ENCODE measurements at places on chromosomes 7 and 10.
A peak's percentile ranks its signal among the peaks of the same experiment; 100 is the strongest.

DNA sequence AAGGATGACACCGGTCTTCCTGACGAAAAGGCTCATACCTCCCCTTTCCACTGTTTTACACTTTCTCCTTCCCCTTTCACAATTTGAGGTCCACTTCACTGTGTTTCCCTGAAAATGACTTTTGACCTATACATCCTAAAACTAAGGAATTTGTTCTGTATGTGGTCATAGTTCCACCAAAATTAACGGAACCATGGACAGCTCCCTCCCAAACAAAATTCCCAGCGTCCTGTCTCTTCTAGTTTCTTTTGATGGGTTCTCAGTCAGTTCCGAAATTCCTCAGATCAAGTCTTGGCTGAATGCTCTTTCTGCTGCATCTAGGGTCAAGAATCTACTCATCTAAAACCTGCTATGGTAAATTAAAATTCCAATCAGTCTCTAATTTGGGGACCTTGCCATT lies 1191.9 kb downstream of the CNTNAP2 start:
- no peak for DNase-seq

DNA sequence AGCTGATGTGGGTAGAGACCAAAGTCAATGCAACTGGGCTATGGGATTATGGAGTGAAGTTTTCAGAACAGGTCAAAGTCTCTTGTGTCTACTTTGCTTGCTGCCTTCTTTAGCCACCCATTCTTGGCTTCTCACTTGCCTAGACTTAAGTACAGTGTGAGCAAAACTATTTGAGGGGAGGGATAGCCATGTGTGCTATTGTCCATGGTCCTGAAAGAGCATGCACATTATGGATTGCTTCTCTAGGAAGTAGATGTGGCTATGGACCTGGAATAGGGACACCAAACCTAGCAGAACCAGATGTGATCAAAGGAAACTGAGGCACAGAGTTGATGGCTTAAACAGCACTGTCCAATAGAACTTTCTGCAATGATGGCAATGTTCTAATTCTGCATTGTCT lies 81.9 kb upstream of the ZNF800 start:
- no peak for DNase-seq

GRCh38 chr7:4684846-4685245 lies 2.8 kb downstream of the FOXK1 start:
- DNase-seq, result no peak

- no peak for DNase-seq
Measured at GRCh38 chr10:124928087-124928486, 13.8 kb upstream of the ZRANB1 start.

DNA sequence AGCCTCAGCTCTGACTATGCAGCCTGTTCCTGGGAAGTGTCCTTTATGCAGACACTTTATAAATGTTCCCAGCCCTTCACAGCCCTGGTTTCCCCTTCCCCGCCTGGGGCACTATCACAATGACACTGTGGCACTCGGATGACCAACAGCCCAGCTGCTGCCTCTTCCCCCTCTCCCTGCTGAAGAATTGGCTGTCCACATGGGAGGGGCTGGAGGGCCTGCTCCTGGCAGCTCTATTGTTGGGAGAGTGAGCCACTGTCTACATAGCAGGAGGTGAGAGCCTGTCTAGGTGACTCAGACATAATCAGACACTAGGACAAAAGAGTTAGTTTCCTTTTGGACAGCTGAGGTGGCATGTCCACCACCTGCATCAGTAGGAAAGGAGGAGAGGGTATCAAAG lies 437.5 kb downstream of the PLXNA4 start:
- DNase-seq, result no peak

DNA sequence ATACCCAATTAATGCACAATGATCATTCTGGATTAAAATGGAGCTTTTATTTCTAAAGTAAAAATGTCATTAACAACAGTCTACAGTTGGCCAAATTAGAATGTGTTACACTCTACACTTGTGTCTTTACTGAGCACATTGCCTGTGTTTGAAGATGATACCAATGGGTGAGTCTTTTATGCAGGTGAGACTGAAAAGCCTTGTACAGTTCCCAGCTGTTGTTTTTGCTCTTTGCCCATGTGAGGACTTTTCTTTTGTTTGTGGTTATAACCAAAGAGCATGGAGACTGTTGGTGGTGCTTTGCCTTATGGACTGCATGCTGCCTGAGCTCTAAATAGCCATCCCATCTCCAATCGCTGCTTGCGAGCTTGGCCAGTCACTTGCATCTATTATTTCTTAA lies 264.5 kb downstream of the GATA3 start:
- DNase-seq, result no peak

DNA sequence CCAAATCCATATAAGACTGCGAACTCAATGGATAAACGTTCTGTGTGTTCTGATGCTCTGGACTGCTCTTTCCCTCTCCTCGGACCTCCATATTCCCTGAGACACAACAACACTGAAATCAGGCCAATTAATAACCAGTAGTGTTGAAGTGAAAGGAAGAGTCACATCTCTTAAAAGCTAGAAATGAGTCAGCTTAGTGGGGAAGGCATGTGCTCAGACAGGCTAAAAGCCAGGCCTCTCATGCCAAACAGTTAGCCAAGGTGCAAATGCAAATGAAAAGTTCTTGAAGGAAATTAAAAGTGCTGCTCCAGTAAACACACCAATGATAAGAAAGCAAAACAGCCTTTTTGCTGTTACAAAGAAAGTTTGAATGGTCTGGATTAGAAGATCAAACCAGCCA lies 29.3 kb downstream of the TNS3 start:
- no peak for DNase-seq

GRCh38 chr10:122657729-122658128 lies 41.9 kb downstream of the C10orf120 start:
- DNase-seq, result no peak

DNA sequence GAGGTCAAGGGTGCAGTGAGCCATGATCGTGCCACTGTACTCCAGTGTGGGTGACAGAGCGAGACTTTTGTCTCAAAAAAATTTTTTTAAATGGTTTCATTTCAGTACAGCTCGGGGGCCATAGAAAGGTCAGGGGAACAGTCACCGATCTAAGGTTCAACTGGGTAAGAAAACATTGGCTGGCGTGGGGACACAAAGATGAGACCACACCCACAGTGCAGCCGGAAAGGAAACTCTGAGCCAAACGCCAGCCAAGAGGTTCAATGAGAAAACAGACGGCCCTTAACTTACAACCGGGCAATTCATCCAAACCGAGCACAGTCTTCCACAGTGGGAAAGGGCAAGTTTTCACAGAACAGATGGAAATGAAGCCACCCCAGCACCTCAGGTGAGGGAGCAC lies 65.1 kb downstream of the SLC37A3 start:
- no peak for DNase-seq

- no peak for DNase-seq
Measured at GRCh38 chr10:47016564-47016963, 105.3 kb downstream of the PTPN20 start.

- DNase-seq, result peak; percentile 52
Measured at GRCh38 chr10:110671788-110672579, 27.8 kb downstream of the RBM20 start.

GRCh38 chr10:8254350-8254749 lies 199.9 kb downstream of the GATA3 start:
- no peak for DNase-seq

- DNase-seq, result no peak
Measured at GRCh38 chr7:74039337-74039736, 11.4 kb downstream of the ELN start.

DNA sequence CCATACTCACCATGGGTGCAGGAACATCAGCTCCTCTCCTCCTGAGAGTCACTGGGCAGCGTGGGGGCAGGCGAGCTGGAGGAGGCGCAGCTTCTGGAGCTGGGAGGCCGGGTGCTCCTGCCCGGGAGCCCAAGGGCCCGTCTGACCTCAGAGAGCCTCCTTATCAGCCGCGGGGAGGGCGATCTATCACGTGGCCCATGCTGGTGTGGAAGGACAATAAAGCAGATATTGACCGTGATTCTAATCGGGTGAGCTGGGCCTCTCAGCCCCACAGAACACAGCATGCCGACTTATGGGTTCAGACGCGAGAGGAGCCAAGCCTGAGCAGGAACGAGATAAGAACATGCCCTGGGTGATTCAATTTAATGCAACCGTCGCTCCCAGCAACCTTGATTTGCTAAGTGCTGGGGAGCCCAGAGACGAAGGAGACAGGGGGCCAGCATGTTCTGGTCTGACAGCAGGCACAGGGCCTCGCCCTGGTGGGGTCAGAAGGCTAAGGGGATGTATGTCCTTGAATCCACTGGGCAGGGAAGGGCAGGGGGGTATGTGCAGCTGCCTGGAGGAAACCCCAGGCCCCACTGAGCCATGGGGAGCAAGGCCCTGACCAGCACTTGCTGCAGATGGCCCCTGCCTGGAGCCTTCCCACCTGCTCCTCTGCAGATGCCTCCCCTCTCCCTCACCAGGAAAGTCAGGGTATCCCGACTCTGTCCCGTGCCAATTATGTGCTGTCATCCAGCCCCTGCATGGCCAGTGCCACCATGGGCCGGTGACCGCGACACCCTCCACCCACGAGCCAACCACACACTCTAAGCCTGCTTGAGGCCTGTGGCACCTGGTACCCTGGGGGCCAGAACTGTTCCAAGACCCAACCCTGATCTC lies 95.3 kb upstream of the RET start:
- no peak for DNase-seq

DNA sequence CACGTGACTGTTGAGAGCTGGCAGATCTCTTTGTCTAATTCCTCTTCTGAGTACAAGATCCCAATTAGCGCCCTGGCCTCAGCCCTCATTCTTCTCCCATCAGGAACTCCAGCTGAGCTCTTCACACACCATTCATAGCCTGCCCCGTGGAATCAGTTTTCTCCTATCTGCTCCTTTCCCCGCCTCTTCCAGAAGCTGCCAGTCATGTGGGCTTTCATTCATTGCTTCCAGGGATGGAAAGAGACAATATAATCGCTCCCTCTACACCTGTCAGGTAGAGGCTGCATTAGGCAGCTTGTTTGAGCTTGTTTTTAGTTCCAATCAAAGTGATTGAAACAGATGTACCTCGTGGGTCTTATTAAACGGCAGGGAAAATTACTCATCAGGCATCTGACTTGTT lies 515.8 kb downstream of the TYW1 start:
- no peak for DNase-seq

GRCh38 chr10:118961436-118961835 lies 68.1 kb upstream of the NANOS1 start:
- no peak for DNase-seq

DNA sequence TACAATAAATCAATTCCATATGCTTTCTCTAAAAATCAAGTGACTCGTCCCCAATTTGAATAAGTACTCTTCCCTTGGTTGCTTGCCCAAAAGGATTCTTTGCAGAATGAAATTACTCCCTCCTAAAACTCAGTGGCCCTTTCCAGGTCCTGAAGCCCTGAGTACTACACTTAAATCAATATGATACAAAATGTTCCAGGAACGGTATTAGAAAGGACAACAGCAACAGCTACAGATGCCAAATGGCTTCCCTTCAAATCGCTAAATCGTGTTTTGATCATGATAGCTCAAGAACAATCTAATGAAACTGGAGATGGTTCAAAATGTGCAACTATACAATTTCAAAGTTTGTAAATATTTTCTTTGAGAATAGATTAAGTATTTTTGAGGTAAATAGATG lies 59.4 kb downstream of the TPK1 start:
- no peak for DNase-seq

DNA sequence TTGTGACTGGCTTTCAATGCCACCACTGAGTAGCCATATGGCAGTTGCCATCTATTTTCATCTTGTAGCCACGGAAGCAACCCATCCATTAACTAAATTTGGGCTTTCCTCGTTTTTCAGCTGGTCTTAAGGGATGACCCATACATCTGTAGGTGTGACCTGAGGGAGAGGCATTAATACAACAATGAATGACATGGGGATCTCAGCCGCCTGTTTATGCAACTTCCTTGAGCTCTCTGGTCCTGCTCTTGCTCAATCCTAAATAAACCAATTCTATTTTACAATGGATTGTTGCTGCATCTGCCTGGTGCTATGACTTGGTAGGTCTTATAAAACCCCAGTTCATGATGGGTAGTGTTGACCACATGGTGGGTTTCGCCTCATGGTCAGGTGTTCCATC lies 21.9 kb upstream of the ADAM22 start:
- no peak for DNase-seq

- no peak for DNase-seq
Measured at GRCh38 chr7:83738291-83738835, 89.4 kb upstream of the SEMA3E start.

- DNase-seq, result no peak
Measured at GRCh38 chr10:66822801-66823200, 103.0 kb upstream of the LRRTM3 start.

DNA sequence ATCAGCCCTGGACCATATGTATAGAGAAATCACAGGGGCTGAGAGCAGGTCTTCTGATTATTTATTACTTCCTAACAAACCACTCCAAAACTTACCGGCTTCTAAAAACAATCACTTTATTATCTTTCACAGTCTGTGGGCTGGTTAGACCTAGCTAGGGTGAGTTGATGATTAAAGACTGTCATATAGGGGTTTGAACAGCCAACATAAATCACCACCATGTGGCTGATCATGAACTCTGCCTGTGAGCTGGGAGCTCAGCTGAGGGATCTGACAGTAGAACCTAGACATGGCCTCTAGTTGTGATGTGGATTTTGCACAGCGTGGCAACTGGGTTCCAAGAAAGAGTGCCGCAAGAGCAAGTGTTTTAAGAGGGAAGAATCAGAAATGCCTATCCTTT lies 305.4 kb downstream of the CSTF2T start:
- no peak for DNase-seq

- DNase-seq, result no peak
Measured at GRCh38 chr7:99563650-99564049, 5.2 kb downstream of the ZNF655 start.

DNA sequence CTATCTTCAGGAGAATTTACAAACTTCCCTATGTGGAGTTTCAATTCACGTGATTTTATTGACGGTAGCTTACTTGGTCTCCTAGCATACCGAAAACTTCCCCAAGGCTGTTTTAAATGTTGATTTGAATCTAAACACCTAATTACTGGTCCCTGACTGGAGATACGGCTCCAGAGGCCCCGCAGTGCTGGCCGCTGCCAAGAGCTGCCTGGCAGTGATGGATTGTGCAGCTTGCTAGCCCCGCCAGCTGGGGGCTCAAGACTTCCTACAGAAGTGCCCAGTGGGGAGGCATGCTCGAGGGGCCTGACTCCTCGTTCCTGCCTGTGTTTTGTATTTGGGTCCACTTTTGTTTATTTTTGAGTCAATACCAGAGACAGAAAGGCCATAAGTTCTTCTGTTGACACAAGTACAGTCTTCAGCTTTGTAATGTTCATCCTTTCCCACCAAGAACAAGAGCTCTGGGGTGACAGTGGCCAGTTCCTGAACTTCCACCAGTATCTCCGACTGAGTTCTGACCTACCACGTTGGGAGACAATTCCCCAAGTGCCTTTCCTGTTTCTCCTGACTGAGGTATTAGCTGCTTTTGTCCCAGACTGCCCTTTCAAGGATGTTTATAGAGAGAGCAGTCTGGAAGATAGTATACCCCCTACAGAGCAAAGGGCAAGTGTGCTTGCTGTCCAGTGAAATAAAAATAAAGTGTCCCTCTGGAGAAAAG lies 80.7 kb upstream of the CXCL12 start:
- no peak for DNase-seq

GRCh38 chr10:71848325-71849275 lies 2.5 kb downstream of the PSAP start:
- DNase-seq, result no peak

- no peak for DNase-seq
Measured at GRCh38 chr10:103049237-103049636, 131.1 kb downstream of the CNNM2 start.

GRCh38 chr7:6652446-6653011 lies 15.4 kb downstream of the ZNF316 start:
- DNase-seq, result no peak
